Hematopoietic multipotent progenitor cell treated with erythropoietin and hydrocortisone succinate and interleukin-3 and kit ligand, for 8 days (in vitro differentiated cells): ENCODE measurements at places on chromosomes 4 and X.

DNA sequence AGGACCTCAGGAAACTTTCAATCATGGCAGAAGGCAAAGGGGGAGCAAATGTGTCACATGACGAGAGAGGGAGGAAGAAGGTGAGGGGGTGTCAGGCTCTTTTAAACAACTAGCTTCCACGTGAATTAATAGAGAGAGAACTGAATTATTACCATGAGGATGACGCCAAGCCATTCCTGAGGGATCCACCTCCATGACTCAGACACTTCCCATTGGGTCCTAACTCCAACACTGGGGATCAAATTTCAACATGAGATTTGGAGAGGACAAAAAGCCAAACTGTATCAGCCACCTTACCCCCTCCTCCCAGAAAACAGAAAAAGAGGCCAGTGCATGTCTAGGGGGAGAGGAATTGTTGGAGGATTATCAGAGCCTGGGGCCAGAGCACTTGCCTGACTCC, 40.4 kb upstream of the LAS1L start:
- DNase-seq, result no peak

DNA sequence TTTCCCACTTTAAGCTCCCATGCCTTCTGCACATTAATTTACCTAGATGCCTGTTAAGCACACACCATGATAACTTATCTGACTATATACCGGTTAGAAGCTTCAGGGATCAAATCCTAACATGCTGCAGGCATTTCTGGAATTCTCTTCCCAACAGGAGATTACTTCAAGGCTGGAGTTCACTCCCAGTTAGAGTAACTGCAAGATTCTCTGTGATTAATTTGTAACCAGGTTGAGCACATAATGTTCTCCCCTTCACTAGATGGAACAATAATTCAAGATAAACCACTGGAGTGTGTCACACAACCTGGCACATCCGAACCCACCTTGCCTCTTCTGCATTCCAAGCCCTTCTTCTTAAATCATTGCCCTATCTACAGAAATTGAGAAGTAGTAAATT, 11.8 kb upstream of the UGT2A3 start:
- no peak for DNase-seq

GRCh38 chr4:152064753-152065152, 303.9 kb upstream of the GATB start:
- no peak for DNase-seq

DNA sequence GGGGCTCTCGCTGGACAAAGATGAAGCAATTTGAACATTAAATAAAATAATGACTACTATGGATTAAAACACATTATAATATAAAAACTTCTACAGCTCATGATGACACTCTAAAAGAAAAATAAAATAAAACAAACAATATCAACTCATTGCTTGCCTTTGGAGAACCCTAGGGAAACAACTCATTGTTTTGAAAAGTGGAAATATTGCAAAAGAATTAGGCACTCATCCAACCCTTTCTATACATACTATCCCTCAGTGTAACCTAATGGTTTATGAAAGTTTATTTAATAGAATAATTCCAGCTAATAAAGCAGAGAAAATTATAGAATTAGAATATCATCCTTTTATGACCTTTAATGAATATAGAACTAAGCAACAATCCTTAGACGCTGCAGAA, 718 bp downstream of the RAB40A start:
- no peak for DNase-seq

DNA sequence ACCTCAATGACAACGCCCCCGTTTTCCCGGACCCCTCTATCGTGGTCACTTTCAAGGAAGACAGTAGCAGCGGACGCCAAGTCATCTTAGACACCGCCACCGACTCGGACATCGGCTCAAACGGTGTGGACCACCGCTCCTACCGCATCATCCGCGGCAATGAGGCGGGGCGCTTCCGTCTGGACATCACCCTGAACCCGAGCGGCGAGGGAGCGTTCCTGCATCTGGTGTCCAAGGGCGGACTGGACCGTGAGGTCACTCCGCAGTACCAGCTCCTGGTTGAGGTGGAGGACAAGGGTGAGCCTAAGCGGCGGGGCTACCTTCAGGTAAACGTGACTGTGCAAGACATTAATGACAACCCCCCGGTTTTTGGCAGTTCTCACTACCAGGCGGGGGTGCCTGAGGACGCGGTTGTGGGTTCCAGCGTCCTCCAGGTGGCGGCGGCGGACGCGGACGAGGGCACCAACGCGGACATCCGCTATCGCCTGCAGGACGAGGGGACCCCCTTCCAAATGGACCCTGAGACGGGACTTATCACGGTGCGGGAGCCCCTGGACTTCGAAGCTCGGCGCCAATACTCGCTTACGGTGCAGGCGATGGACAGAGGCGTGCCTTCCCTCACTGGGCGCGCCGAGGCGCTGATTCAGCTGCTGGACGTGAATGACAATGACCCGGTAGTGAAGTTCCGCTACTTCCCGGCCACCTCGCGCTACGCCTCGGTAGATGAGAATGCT, 2.2 kb downstream of the FAT4 start:
- no peak for DNase-seq

DNA sequence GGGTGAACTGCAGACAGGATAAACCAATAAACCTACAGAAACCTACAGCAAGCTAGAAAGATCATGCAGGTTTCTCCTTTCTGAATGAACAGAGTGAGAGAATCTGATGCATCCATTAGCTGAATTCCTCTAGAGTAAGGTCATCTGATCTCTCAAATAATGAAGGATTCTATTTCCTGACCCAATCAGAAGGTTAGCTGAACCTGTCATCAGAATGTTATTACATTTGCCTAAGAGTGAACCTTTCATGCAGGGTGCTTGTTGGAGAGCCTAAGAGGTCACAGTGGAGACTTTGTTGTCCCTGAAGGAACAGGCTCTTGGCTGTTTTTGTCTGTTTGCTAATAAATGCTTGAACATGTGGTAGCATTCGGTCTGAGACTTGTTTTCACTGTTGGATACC, 24.0 kb downstream of the MEPE start:
- no peak for DNase-seq

DNA sequence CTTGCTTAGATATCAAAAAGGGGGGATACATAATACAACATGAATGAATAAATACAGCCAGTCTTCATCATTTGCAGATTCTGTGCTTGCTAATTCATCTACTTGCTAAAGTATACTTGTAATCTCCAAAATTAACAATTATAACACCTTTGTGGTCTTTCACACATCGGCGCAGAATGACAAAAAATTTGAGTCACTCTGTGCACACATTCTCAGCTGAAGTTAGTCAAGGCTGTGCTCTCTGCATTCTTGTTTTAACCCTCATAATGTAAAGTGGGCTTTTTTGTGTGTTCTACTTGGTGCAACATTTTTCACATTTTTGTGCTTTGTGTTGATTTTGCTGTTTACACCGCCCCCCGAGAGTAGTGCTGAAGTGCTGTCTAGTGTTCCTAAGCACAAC, 65.8 kb upstream of the GPRIN3 start:
- DNase-seq, result no peak

DNA sequence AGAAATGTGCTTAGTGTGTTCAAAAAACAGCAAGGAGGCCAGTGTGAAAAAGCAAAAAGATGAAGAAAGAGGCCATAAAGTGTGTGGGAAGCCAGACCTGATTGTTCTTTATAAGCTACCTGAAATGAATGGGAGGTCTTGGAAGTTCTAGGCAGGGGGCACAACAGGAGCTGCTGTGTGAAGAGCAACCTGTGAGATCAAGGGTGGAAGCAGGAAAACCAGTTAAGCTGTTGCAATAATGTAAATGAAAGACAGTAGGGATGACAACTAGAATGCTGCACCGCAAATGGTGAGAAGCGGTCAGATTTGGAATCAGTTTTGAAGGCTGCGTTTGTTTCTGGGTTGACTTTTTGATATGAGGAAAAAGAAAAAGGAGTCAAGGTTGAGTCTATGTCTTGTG, 123.5 kb downstream of the TMEM144 start:
- no peak for DNase-seq

DNA sequence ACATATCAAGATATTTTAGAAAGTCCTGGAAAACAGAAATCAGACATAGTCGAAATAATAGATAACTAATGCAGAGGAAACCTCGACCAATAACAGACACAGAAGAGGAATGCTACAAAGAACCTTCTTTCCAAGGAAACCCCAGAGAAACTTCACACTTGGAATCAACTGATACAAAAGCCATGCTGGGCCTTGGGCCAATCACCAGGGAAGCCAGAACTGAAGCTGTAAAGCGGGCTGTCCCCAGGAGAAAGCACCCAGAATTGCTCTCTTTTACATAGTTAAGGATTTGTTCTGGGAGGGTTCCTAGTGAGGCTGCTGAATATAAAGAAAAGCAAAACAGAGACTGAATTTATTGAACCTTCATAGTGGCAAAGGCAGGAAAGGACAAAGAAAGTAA, 100.5 kb downstream of the PRDM5 start:
- DNase-seq, result no peak

DNA sequence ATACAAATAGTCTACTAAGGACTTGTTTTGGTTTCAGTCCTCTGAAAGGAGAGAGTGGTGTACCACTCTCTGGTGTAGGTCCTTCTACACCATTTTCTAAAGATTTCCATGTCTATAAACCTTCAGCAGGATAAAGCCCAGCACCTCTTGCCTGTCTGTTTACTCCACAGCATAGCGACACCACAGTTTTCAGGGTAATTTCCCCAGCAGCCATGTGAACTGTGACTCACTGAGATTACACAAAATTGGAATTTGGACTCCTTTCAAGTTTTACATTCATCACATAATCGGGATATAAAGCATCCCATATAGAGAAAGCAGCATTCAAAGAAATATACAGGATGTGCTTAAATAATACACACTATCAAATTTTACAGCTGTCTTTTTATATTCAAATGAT, 229.6 kb downstream of the PRDM5 start:
- DNase-seq, result no peak

DNA sequence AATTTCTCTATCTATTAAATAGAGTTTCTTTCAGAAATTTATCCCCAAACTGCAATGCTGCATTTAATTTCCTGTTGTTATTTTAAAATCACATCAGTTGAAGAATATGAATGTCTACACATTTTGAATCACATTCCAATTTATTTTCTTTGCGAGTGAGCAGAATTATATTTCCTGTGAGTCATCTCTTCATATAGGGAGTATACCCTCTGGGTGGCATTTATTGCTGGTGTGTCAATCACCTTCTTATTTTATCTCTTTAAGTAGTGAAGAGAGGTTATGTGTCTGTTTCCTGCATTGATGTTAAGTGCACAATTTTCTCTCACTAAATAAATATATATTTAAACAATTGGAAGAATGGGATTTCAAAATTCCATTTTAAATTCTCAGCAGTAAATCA, 511.0 kb upstream of the ATOH1 start:
- DNase-seq, result no peak

DNA sequence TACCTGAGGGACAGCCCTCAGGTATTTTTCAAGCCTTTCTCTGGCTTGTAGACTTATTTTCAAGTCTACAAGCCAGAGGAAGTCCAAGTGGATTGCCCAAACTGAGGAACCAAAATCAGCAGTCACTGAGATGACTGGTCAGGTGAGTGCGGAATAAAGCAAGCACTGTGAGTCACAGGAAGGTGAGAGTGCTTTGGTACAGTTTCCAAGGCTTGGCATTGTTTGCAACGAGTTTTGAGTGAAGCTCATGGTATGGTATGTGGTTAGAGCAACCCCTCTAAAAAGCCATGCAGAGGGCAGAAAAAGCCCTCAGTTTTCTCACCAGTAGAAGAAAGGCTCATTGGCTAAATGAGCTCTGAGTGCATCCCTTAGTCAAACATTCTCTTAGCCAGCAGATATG, 112.8 kb upstream of the EOLA2 start:
- no peak for DNase-seq
